C1 segment of cervical spinal cord (tissue), 14 donors: ENCODE measurements at places on chromosomes 1 and 21.

- DNase-seq, result peak; percentile 46
Observed at GRCh38 chr1:27724961-27725373, 794 bp upstream of the FAM76A start.

- no peak for DNase-seq
Observed at GRCh38 chr1:245067257-245067656, 87.5 kb upstream of the KIF26B start.

DNA sequence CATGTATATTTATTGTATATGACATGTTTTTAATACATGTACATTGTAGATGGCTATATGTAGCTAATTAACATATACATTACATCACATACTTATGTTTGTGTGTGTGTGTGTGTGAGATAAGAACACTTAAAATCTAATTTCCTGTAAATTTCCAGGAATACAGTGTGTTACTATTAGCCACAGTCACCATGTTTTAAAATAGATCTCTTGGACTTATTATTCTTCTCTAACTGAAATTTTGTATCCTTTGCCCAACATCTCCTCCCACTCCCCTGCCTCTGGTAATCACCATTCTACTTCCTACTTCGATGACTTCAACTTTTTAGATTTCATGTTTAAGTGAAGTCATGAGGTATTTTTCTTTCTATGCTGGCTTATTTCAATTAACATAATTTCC lies 64.8 kb downstream of the FCRL5 start:
- no peak for DNase-seq

DNA sequence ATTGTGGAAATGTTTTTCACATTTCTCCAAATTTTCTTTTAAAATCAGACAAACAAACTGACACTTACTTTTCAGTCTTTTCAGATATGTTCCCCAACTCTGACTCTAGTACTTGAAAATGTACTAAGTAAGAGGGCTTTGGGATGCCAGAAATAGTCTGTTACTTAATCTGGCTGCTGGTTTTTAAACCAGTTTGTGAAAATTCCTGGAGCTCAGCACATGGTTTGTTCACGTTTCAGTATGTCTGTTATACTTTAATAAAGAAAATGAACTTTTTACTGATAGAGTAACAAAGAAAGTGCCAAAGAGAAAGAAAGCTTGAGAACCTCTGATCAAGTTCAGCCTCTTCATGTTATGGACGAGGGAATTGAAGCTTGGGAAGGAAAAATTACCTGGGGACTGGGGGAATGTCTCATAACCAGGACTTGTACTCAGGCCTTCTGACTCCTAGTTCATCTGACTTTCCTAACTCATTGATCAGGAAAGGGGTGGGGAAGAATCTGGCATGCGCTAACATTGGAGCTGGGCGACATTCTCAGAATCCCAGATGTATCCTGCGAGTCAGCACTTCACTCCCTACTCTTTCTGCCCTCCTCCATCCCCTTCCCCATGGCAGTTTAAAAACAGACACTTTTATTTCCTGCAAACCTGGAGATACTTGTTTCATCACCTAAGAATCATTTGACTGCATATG lies 30.8 kb upstream of the DNAJC6 start:
- DNase-seq, result no peak

- no peak for DNase-seq
Observed at GRCh38 chr1:15065291-15065690, 88.3 kb upstream of the TMEM51 start.

DNA sequence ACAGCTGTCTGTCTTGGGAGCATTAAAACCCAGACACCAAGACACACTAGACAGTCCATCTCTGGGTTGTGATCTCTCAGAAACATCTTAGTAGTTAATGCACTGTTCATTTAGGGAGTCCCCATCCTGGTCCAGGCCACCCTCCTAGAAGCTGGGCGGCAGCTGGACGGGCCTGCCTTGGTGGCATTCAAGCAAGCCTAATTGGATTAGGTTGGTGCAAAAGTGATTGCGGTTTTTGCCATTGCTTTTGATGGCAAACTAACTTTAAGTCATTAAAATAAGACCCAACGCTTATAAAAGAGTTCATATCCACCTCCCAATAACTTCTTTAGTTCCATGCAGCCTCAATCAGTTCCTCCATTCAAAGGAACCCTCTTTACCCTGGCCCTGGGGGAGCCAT lies 21.7 kb downstream of the ATP5PO start:
- DNase-seq, result no peak

DNA sequence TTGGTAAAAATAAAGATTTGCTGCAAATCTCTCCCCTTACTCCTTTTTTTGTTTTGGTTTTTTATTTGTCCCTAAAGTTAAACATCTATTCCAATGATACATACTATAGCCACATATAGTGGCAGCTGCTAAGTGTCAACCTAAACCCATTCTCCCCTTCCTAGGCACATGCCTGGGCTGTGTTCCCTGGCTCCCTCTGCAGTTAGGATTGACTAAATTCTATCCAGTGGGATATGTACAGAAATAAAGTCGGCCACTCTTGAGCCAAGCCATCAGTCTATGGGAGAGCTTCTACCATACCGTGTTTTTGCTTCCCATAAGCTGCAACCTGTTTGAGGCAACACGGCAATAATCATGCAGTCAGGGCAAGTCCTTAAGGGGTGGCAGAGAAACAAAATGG lies 23.6 kb downstream of the MCOLN3 start:
- DNase-seq, result no peak

GRCh38 chr1:244280859-244281258 lies 170.8 kb downstream of the ADSS2 start:
- no peak for DNase-seq

- peak; percentile 23 for DNase-seq
Observed at GRCh38 chr1:173190101-173190936, 16.8 kb downstream of the TNFSF4 start.

DNA sequence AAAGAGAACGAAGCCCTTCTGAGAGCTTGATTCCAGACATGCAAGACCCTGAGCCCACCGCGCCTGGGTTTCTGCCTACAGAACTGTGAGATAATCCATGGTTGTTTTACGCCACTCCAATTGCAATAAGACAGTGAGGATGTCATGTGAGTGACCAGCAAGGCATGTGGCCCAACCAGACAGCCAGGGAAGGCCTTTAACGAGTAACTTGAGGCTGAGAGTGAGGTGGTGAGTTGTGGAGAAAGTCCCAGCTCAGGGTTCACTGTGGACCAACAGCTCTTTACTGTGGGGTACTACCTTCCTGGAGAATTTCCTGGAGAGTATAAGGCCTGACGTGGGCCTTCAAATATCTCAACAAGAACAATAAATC lies 153.9 kb downstream of the ETS2 start:
- no peak for DNase-seq
